ENCODE measurements at places on chromosomes 4 and X.
A peak's percentile ranks its signal among the peaks of the same experiment; 100 is the strongest.

GRCh38 chr4:147103403-147103946, 157.8 kb upstream of the TTC29 start:
- DNase-seq = no peak

DNA sequence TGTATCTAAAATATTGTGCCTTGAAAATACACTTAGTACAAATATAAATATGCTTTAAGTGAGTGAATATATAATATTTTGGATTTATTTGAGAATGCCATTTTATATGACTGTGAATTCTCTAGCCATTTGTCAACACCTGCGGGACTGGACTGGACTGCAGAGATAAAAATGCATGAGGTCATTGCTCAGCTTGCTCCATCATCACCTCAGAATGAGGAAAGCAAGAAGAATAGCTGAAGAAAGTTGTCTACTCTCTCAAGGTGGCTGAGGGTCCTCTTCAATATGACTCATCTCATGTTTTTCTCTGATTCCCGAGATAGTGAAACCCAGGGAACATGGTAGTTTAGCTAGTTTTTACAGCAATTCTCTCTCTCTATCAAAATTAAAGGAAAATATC, 732.5 kb upstream of the AGA start:
- DNase-seq = no peak

DNA sequence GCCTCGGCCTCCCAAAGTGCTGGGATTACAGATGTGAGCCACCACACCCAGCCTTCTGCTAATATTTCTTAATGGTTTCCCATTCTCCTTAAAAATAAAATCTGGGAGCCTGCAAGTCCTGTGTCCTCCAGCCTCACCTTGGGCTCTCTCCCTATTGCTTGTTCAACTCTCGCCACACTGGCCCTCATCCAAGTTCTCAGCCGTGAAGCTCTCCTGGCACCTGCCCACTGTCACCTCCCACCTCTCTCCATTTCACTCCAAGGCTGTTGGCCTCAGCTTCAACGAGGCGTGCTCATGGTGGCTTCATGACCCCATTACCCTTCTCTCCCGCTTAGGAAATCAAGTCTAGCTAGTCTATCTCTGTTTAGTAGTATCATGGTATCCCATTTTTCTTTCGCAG, 9.5 kb upstream of the ETNPPL start:
- DNase-seq = no peak

- DNase-seq = peak; percentile 67
These were observed 38.5 kb upstream of the TAPT1 start for GRCh38 chr4:16264798-16265197.

GRCh38 chrX:73922856-73923455, 360.0 kb downstream of the CHIC1 start:
- DNase-seq = no peak

- no peak for DNase-seq
These were observed 32.2 kb downstream of the PLS3 start for GRCh38 chrX:115592997-115593734.

- no peak for DNase-seq
These were observed 480.5 kb upstream of the FSTL5 start for GRCh38 chr4:162644346-162644745.

DNA sequence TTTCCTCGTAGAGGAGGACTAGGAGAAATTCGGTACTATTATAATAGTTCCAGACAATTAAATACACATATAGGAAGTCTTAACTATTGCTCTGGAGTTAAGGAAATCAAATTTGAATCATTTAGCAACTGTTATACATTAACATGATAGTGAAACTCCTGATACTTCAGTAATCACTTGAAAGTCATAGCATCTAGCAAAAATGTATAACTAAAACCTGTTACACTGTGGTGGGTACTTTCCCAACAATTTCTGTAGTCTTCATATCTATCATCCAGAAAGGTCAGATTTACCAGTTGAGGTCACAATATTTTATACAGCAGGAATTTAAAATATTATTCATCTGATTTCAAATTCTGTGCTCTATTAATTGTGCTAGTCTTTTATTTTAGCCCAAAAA, 669.6 kb upstream of the PCDH10 start:
- no peak for DNase-seq

DNA sequence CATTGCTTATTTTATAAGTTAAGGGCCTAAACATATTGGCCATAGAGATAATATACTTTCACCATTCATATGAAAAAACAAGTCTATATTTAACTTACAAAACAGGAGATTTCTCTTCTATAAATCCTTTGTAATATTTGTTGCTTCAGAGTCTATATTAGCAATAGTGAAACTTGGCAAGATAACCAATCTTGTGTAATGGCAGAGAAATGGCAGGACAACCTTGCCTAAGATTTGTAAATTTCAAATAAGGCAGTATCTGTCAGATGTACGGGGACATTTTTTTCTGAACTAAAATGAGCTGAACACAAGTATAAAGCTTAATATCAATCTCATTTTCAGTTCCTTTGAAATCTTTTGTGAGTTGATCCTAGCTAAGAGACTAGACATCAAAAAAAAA, 17.8 kb upstream of the CPEB2 start:
- no peak for DNase-seq
